MG63 (cell line): ENCODE measurements at places on chromosomes 13 and 19. TPM values are rescaled to one million over a fixed set of nuclear protein-coding genes. Genes with fewer than 3 reads are reported as not detected.
A peak's percentile ranks its signal among the peaks of the same experiment; 100 is the strongest.

DNA sequence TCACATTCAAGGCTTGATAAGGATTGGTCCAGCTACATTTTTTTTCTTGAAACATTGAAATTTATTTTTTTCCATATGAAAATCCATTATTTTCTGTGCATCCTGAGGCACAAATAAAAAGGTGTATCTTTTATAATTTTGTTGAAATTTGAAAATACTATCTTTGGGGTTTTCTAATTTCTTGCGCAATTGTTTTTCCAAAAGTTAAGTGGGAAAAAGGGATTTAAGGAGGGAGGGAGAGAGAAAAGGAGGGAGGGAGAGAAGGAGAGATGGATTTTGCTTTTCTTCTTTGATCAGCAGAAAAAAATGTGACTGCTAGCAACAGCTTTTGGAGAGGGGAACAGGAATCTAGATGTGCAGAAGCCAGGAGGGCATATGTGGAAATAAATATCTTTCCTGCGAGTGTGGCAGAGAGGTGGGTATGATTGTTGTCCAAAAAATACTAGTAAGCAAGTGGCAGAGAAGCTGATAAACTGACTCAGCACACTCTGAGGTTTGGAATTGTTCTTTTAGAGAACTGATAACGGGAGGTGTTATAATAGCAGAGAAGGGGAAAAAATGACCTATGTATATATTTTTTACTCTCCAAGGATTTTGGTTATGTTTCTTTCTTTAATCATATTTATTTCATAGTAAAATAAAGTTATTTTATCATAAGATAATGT is 61.2 kb upstream of the EDNRB start:
- DNase-seq: no peak

The LILRA1 gene
- total RNA-seq: not detected in 2 replicates

DNA sequence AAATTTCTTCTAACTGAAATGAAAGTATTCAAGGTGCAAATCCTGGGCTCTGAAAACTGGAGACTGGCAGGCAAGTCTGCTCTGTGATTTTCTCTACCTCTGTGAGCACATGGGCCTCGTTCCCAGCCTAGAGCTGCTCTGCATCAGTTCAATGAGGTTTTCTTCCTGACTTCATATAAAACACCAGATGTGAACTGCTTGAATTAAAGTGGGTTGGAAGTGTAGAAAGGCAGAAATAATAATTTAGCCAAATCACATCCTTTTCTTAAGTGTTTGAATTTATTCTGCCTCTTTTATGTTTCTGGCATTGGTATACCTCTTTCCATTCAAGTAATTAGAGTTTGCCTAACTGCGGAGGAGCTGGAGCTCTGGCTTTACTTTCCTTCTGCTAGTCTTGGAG is 540.8 kb downstream of the OLFM4 start:
- no peak for DNase-seq

DNA sequence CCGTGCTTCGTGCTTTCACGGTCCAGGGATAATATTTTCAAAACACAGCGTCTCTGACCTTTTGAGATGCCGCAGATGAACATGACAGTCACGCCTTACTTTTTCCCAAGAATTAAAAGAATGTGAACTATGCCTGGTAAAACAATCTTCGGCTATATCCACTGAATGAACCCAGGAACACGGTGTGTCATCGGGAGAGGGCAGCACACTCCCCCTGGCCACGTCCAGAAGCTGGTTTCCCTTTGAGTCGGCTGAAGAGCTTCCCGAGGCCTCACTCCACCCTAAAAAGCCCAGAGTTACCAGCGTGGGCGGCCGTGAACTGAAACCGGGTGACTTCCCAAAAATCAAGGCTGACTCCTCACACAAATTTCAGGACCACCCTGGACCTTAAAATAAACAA is 22.9 kb upstream of the SHISA2 start:
- peak; percentile 44 for DNase-seq

The ZNF30 gene
- total RNA-seq: 2.1 and 4.2 TPM in 2 replicates

DNA sequence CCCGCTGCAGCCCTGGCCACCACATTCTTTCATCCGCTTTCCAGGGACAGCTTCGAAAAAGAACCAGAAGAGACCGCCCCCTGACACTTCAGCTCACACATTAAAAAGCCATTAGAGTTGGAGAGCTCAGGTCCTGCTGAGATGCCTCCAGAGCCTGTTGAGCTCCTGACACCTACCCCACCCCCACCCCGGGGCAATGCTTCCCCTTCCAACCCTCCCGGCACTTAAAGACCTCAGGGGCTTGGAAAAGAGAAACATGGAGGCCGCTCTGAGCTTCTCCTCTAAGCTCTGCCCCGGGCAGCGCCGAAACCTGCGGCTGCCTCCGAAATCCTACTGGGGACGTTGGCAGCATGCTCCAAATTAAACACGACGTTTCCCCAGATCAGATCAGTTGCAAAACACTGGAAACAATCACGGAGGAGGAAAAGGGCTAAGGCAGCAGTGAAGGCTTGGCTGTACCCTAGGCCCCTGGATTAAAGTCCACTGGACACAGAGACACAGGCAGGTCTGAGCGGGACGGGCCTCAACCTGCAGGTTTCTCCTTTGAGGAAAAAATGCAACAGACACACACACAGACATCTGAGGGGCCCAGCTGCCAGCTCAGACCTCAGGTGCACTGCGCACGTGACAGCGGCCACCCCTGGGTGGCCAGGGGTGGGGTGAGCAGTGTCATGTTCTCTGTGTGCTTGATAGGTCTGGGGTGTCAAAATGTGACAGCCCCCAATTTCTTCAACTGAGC is 9.6 kb downstream of the SH3GL1 start:
- no peak for DNase-seq

DNA sequence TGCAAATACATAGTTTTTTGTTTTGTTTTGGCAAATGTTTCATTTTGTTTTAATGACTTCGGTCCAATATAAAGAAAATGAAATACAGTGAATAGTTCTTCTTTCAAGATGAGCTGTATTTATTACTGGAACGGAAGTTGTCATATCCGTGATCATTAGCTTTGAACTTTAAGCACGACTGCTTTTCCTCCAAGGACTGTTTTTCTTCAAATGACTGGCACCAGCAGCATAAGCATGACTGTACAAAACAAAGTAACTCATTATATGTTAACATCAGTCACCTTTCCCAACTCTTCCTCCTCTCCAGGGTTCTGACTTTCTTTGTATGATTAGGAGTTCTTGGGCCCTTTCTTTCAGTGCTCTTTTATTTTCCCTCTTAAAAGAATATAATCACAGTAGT is 20.5 kb downstream of the EDNRB start:
- no peak for DNase-seq

DNA sequence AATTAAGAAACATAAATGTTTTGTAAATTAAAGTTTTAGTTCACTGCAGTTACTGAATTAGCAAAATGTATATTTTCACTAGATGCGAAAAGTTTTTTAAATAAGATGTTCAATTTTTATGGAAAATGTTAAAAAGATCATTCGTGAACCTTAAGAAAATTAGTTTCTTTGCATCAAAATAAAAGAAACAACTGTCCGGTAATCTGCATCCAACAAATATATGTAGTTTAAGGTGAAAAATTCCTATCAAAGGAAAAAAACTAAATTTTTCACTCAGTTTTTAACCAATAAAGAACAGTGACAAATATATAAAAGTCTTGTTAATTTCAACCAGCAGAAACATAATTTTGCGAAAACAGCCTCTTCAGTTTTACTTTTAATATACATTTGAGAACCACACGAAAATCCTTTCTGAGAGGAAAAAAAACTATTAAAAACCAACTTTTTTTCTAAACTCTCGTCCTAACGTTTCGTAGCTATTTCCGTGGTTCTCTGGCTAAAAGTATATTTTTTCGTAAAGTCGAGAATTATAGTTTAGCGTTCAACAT is 64.5 kb downstream of the KCNRG start:
- no peak for DNase-seq

GRCh38 chr19:32869966-32870573 is 503 bp upstream of the SLC7A9 start:
- DNase-seq: no peak

The ELSPBP1 gene
- not detected in 2 replicates for total RNA-seq

- no peak for DNase-seq
Measured at GRCh38 chr13:25881971-25882451, 169.8 kb downstream of the SHISA2 start.

The USPL1 gene
- 20.3 and 23.4 TPM in 2 replicates for total RNA-seq

The EVI5L gene
- total RNA-seq: 21.4 and 31.0 TPM in 2 replicates

DNA sequence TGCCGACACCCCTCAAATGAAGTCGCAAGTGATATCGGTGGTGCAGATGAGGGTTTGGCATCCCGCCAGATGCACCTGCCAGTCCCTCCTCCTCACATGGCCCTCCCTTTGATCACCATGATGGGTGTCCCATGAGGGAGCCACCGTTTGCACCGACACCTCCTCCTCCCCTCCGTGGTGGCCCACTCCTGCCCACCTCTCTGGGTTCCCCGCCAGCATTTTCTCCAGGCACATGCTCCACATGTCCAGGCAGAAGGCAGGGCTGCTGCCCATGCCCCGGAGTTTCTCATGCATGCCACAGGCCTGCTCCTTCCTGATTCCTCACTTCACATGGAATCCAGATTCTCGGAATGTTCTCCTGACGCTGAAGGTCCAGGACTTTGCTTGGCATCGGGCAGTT is 49.3 kb downstream of the COL4A2 start:
- no peak for DNase-seq

- DNase-seq: no peak
Measured at GRCh38 chr13:114264886-114265611, 16.4 kb upstream of the UPF3A start.

The CADM4 gene
- total RNA-seq: 0.22 and 3.0 TPM in 2 replicates

The CYP2A6 gene
- not detected in 2 replicates for total RNA-seq

GRCh38 chr13:19864024-19864745 is 736 bp upstream of the ZMYM5 start:
- peak; percentile 77 for DNase-seq

The MAP4K1 gene
- 0.30 TPM in 1 of 2 replicates, not detected in the other for total RNA-seq

GRCh38 chr19:10043286-10043927 is 30.1 kb downstream of the RDH8 start:
- DNase-seq: no peak

DNA sequence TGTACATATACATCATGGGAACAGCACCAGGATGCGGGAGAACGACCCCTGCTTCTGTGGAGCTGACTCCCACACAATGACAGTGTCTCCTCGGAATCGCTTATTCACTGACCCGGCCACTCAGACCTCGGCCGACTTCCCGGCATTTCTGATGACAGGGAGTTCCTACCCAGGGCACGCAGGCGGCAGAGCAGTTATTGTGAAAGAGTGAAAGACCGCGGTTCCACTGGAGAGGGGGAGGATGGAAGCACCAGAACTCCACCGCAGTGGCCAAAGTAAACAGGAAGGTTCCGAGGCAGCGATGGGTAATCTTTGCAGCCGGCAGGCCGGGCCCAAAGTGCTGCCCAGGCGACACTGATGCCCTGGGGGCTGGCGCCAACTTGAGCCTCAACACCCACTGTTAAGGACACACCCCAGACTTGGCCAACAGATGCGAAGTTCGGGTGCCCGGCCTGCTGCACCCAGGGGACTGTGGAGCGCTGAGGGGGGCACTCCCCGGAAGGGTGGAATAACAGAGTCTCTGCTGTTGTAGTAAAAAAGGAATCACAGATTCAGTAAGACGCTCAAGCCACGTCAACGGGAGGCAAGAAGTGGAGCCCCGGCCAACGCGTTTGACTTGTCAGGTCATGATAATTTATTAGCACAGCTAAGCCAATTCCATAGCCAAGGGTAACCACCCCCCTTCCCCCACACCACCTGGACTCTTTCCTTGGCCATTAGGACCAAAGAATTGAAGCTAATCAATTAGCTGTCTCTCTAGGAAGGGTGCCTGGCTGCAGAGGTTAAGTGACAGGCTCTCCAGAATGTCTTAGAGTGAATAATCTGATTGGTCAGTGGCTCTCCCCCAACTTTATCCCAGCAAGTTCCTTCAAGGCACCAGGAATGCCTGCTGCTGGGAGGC is 5.8 kb downstream of the MLLT1 start:
- DNase-seq: peak; percentile 88

The TMEM150B gene
- not detected in 2 replicates for total RNA-seq

- DNase-seq: no peak
Measured at GRCh38 chr13:26061256-26061655, 9.4 kb upstream of the SHISA2 start.

The ZNF844 gene
- total RNA-seq: 1.7 and 8.0 TPM in 2 replicates

The NANOS3 gene
- not detected in 2 replicates for total RNA-seq

GRCh38 chr13:60494296-60494695 is 97.3 kb downstream of the TDRD3 start:
- DNase-seq: no peak

GRCh38 chr19:30694156-30694755 is 322.1 kb downstream of the ZNF536 start:
- no peak for DNase-seq

The TMEM59L gene
- total RNA-seq: 0.36 TPM in 1 of 2 replicates, not detected in the other

GRCh38 chr19:29172302-29172701 is 40.6 kb downstream of the UQCRFS1 start:
- DNase-seq: no peak

- no peak for DNase-seq
Measured at GRCh38 chr13:41502673-41503072, 45.3 kb downstream of the RGCC start.

DNA sequence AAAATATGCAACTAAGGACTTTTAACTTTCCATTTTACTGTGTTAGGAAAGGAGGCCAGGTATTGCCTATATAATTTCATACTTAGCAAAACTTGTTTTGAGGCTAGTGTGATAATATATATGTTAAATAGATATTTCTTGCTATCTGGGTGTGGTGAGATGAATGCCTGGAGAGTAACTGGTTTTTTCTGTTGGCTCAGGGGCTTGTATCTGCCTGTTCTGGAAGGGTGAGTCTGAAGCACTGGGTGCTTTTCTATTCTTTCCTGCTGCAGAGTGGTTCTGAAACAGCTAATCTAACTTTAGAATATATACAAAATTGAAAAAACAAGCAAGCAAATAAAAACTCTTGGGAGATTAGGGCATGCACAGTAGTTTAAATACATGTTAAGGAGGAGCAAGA is 64.6 kb upstream of the MYCBP2 start:
- DNase-seq: no peak

GRCh38 chr13:99663908-99664307 is 162.6 kb downstream of the TM9SF2 start:
- no peak for DNase-seq

GRCh38 chr19:52170863-52171320 is 529 bp downstream of the ZNF836 start:
- peak; percentile 7 for DNase-seq

DNA sequence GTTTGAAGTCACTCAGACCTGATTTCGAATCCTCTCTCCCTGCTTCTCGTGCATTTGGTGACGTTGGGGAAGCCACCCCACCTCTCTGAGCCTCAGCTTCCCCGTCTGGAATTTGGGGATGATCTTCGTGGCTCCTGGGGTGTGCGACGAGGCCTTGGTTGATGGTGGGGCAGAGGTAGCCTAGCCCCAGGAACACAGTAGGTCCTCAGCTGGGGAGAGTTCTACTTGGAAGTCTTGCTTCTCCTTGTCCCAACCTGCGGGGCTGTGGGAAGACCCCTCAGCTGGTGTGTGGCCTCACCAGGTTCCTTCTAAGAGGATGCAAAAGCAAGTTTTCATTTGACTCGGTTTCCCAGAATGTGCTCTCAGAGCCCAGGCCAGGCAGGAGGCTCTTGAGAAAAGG is 13.1 kb downstream of the HPN start:
- DNase-seq: no peak

GRCh38 chr19:21092109-21092508 is 10.1 kb downstream of the ZNF714 start:
- DNase-seq: no peak

- DNase-seq: peak; percentile 36
Measured at GRCh38 chr13:41401366-41401765, 56.0 kb upstream of the RGCC start.
